ENCODE measurements at places on chromosomes 5 and 9. TPM values are rescaled to one million over a fixed set of nuclear protein-coding genes. Genes with fewer than 3 reads are reported as not detected.

The PPP3R2 gene
- total RNA-seq = not detected

The PFN3 gene
- total RNA-seq = not detected

The HRH2 gene
- total RNA-seq = 5.1 TPM

The SLC6A19 gene
- total RNA-seq = under 0.01 TPM

The JAKMIP2 gene
- total RNA-seq = 8.6 TPM

The ENTPD2 gene
- total RNA-seq = not detected

The PRR7 gene
- 30.7 TPM for total RNA-seq

DNA sequence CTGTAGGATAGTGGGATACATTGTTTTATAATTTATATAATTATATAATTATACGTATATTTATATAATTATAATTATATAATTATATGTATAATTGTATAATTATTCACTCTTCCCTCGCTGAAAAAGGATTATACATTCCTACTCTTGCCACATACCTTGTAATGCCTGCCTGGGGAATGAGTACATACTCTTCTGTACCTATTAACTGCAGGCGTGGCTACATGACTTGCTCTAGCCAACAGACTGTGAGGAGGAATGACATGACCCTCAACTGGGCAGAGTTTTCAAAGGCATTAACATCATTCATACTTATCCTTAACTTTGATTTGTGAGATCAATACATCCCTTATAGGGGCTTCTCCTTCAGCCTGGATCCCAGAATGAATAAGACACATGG is 19.1 kb downstream of the ERMP1 start:
- no peak for DNase-seq

- no peak for DNase-seq
Observed at GRCh38 chr5:132451387-132451786, 39.2 kb downstream of the IRF1 start.

DNA sequence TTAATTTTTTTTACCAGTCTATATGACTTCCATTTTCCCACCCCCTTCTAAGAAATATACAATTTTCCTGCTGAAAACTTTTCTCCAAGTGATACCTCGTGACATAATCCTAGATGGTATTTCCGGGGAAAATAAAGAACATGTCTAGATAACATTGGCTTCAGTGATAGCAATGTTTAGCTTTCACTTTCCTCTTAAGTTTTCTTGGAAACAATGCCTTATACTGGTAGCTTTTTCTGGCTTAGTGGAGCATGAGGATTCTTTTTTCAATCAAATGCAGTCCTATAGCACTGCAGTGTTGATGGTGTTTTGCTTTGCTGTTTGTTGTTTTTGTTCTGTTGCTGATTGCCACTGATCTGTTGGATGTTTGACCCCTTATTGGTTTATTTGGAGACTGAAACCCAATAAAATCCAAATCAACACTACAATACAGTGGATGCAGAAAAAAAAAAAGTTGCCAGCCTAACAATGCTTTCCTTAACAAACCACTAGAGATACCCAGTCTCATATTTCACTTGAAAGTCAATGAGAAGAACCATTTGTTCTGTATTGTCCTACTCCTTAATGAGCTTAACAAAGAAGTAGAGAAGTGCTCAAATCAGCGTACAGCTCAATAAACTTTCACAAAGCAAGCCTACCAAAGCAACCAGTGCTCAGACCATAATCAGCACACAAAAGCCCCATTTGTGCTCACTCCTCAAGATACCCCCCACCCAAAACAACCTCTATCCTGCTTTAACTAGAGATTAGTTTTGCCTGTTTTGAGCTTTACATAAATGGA is 74.2 kb upstream of the GRAMD2B start:
- DNase-seq = no peak

DNA sequence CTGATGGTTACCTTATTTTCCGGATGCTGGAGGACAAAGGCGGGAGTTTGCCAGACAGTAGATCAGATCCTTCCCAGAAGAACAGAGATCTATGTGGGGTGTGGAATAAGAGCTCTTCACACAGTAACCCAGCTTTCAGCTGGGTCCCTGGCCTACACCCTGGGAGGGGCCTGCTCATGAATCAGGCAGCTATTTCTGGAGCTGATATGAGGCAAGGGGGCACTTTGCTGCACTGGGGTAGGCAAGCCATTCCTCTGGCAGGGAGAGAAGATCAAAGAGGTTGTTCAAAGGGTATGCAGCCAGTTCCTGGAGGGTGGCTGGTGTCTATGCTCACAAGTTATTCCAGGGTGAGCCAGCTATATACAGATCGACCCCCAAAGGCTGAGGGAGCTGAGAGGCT is 48.6 kb downstream of the CYSTM1 start:
- DNase-seq = no peak

GRCh38 chr9:3468421-3469205 is 57.2 kb downstream of the RFX3 start:
- DNase-seq = no peak

DNA sequence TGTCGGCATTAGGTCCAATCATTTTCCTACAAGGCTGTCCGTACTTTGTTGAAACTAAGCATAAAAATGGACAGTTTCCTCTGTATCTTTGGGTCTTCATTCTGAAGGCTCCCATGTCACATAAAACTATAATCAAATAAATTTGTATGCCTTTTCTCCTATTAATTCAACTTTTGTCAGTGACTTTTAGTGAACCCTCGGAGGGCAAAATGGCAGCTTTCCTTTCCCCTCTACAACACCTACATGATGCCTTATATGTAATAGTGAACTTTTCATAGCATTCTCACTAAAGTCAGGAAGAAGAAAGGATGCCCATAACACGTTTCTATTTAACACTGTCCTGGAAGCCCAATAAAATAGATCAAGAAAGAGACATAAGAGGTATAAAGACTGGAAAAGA is 5.1 kb upstream of the AGXT2 start:
- DNase-seq = no peak

GRCh38 chr5:59617186-59617771 is 276.2 kb downstream of the PDE4D start:
- no peak for DNase-seq

DNA sequence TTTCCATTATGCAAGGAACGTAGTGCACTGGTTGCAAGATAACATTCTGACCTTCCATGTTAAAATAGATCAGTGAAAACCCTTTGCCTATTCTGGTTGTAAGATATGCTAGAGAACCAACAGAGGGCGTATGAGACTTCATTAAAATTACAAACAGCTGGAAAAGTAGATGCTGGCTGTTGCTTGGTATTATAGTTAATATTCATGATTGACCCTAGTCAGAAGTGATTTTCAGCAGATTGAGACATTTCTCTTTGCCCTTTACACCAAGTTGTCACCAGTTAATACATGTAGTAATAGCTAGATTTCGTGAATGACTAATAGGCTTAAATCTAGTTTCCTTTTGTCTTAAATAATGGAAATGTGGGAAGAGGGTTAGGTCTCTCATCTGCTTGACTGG is 13.8 kb upstream of the FGF18 start:
- no peak for DNase-seq
